ENCODE measurements at places on chromosomes 3 and 15. TPM values are rescaled to one million over a fixed set of nuclear protein-coding genes. Genes with fewer than 3 reads are reported as not detected.

The GP9 gene
- not detected for total RNA-seq

The ZNF660 gene
- 0.83 TPM for total RNA-seq

The TM4SF1 gene
- 24.7 TPM for total RNA-seq

The USP13 gene
- 3.1 TPM for total RNA-seq

The CELF6 gene
- not detected for total RNA-seq

The TEX55 gene
- total RNA-seq: not detected

The SPTSSB gene
- total RNA-seq: not detected

The SLCO2A1 gene
- total RNA-seq: 15.0 TPM

The CPN2 gene
- total RNA-seq: not detected

The PCYT1A gene
- total RNA-seq: 211 TPM

The SNX1 gene
- 76.5 TPM for total RNA-seq

The SKOR1 gene
- 1.2 TPM for total RNA-seq

The DAZL gene
- total RNA-seq: not detected

The RTP3 gene
- total RNA-seq: not detected

The NMB gene
- total RNA-seq: not detected

The USP3 gene
- total RNA-seq: 69.3 TPM

The ARPP21 gene
- not detected for total RNA-seq

The NRROS gene
- total RNA-seq: 3.5 TPM

The SEMA6D gene
- total RNA-seq: 95.5 TPM

The ISG20 gene
- 56.1 TPM for total RNA-seq

The PARP6 gene
- 43.8 TPM for total RNA-seq

The PARP3 gene
- total RNA-seq: 157 TPM

The CCR3 gene
- total RNA-seq: not detected

The CYP1A2 gene
- not detected for total RNA-seq

The SPRED1 gene
- total RNA-seq: 26.0 TPM

The CDHR4 gene
- not detected for total RNA-seq

The GNB4 gene
- 29.7 TPM for total RNA-seq

The PLS1 gene
- total RNA-seq: 48.7 TPM

The SEMA4B gene
- 63.2 TPM for total RNA-seq

The NANOGP8 gene
- total RNA-seq: 1.5 TPM

The CAPN3 gene
- total RNA-seq: 9.1 TPM

The LTK gene
- 39.0 TPM for total RNA-seq

The MYLK gene
- 104 TPM for total RNA-seq

The ZKSCAN7 gene
- 4.7 TPM for total RNA-seq

The CCR8 gene
- not detected for total RNA-seq

The SEMA3B gene
- total RNA-seq: 367 TPM

The APBA2 gene
- total RNA-seq: 8.2 TPM

The PLA2G4E gene
- not detected for total RNA-seq

The HGD gene
- total RNA-seq: 87.2 TPM

The GOLGA6L4 gene
- total RNA-seq: 2.0 TPM

The ACTRT3 gene
- total RNA-seq: 1.7 TPM

Measured in Peyer's patch (tissue), 4 donors.